Renal cortical epithelial cell (primary cell): ENCODE measurements at places on chromosomes 16 and 17. TPM values are rescaled to one million over a fixed set of nuclear protein-coding genes. Genes with fewer than 3 reads are reported as not detected.

- DNase-seq = no peak
These were observed 73.4 kb upstream of the CREBBP start for GRCh38 chr16:3953728-3954410.

DNA sequence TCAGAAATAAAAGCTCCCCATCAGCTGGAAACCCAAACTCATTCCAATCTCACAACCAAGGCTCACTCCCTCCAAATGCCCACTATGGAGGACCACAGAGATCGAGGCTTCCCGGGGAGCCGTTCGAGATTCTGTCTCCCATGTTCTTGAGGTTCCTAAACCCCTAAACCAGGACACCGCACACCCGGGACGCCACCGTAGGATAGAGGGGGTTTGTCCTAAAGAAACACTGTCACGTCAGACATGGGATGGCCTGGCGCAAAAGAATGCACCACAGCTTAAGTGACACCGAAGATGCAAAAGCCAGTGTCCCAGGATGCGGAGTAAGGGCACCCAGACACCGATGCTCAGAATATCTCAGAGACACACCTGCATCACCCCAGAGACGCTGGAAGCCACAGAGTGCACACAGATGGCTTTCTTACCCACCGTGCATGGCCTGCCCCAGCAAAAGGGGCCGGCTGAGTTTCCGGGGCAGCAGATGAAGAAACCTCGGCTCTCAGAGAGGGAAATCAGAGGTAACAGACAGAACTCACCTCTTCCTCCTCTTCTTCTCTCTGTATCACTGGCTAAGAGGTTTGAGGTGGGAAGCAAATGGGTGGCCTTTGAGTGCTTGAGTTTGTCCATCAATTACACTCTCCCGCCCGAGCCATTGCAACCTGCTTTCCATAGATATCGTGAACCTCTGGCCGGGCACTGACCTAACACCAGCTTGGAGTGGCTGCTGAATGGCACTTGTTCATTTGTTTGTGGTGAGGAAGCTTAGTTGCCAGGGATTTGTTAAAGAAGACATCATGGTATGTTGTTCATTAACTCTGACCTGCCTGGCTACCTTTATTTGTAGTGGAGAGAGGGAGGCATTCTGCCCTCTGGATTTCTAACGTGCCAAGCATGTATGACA lies 65.1 kb upstream of the TNRC6C start:
- no peak for DNase-seq

GRCh38 chr16:80852261-80852872 lies 48.0 kb upstream of the CDYL2 start:
- DNase-seq = peak; percentile 17

- no peak for DNase-seq
These were observed 59.9 kb downstream of the ABR start for GRCh38 chr17:1119924-1120323.

ELMO3 gene
- 3.1 and 20.1 TPM in 2 replicates for total RNA-seq

DNA sequence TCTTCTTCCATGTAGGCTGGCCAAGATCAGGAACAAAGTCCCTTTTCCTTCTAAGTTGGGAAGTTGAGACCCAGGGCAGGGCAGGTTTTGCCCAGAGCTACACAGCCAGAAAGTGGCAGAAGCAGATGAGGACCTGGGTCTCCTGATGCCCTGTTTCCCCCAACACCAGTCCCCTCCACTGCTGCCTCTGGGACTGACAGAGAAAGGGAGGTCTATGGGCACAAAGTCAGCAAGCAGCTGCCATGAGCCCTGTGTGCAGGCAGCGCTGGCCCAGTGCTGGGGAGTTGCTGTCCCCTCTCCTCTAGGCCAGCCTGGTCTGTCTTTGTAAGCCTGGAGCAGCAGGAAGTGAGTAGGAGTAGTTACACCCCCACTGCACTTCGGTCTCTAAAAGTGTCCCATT lies 46.9 kb upstream of the NKD1 start:
- no peak for DNase-seq

DNA sequence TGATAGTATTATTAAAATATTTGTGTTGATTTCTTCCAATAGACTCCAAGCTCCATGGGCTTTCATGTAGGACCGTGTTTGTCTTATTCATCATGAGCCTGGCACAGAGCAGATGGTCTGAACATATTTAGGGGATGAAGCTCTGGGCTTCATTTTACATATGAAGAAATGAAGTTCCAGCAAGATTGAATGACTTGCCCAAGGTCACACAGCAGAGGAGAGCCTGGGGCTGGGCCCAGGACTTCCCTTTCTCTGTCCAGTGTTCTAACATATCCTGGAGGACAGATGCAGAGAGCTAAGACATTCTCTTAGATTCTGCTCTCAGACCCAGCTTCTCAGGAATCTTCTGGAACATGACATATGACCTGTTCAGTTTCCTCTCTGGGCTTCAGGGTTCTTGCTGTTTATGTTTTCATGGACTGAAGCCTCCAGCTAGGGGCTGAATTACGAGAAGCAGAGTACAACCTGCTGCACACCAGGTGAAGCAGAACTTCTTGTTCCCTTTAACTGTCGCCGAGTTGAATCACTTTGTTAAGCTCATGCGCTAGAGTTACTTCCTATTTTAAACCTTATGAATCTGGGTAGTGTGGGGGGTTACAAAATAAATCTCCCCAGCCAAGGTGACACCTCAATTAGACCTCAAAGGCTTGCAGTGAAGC lies 53.6 kb downstream of the GPRC5B start:
- peak; percentile 42 for DNase-seq

- peak; percentile 99 for DNase-seq
These were observed 5.4 kb upstream of the CRYBA1 start for GRCh38 chr17:29240968-29241963.

FBXW10B gene
- 0.94 and 4.0 TPM in 2 replicates for total RNA-seq

- DNase-seq = no peak
These were observed 30.5 kb downstream of the ETV4 start for GRCh38 chr17:43515656-43516055.

DNA sequence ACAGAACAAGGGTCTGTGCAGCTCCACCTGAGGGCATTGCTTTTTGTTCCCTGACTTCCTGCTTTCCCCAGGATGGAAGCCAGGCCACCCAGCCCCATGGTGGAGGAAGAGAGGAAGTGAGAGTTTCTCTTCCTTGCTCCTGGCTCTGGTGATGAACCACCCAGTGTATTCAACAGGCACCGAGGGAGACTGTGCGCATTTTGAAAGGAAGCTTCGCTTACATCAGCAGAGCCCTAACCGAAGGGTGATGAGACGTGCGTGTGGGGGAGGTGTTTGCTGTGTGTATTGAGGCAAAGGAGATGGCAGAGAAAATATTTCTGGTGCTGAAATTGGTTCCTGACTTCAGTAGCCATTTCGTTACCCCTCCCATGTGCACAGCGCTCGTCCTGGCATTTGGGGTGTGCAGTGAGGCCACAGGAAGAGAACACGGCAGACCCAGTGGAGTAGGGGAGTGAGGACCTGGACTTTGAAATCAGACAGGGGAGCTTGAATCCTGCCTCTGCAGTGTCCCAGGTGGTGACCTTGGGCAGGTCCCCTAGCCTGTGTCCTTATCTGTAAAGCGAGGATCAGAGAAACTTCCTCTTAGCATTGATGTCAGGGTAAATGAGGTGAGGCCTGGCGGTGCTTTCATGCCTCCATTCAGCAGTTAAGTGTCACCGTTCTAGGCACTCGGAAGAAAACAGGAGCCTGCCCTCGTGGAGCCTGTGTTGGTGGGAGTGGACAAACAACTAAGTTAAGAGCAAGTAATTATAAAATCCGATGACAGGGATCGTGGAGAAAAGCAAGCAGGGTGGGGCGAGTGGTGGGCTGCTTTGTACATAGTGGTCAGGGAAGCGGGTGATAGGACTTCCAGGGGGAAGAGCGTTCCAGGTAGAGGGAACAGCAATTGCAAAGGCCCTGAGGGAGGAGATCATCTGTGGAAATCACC lies 7.4 kb downstream of the CMIP start:
- peak; percentile 35 for DNase-seq

FBXL16 gene
- total RNA-seq = 0.40 TPM in 1 of 2 replicates, not detected in the other

- DNase-seq = no peak
These were observed 3.1 kb downstream of the NPW start for GRCh38 chr16:2022723-2023091.

- DNase-seq = peak; percentile 99
These were observed at the start of gene KRTAP2-3 for GRCh38 chr17:41060052-41060604. TSS of gene KRTAP2-3 (minus strand) at chr17:41060114. CDS start at chr17:41060050, 64 bp downstream.

- DNase-seq = no peak
These were observed 3.9 kb downstream of the TELO2 start for GRCh38 chr16:1497014-1497598.

DNA sequence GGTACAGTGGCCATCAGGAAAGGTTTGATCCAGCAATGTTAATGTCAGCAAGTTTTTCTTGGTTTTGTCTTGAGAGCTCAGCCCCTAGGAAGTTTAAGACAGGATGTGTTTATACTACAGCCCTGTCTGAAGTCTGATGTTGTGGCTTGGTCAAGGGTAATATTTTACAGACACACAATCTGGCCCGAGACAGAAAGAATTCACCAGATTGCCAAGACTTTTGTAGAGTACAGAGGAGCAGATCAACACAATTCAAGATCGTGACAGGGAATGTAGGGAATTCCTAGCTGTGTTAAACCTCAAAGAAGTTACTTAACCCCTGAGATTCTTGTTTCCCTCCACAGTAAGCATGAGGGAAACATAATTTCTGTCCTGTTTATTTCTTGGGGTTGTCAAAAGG lies 63.1 kb downstream of the SHISA9 start:
- peak; percentile 96 for DNase-seq

GRCh38 chr17:17403899-17404576 lies 72.8 kb upstream of the MED9 start:
- DNase-seq = no peak

- no peak for DNase-seq
These were observed at the start of gene UNC119 for GRCh38 chr17:28552176-28552999. TSS of gene UNC119 (minus strand) at chr17:28552624. CDS start at chr17:28552557, 67 bp downstream.

DNA sequence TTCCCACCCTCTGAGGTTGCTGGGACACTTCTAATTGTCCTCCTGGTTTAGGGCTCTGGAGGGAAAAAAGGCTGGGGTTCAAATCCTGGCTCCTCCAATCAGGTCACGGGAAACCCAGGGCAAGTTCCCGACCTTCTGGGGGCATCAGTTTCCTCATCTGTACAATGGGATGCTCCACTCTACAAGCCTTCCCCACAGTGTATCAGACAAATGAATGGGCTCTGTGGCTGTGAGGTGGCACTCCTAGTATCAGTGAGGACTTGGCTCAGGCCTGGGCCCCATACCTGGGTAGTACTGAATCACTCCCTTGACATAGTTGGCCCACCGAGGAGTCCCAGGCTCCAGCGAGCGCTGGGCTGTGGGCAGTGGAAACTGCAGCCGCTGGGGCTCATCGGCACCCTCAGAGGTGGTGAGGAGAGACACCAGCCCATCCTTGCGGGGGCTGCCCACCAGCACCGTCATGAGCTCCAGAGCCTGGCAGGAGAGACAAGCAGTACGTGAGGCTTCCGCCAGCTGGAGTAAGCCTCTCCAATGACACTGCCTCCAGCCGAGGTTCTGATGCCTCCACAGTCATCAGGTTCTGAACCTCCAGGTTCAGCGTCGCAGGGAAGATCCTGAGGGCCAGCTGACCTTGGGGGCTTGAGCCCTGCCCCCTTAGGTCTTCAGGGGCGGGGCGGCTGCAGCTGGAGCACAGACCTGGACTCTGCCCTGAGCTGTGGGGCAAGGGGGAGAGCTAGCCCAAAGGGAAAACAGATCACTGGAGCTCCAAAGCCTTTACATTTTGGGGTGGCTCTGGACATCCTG lies 1.2 kb downstream of the GALK1 start:
- no peak for DNase-seq

- DNase-seq = no peak
These were observed 27.9 kb downstream of the CACNA1H start for GRCh38 chr16:1180549-1181403.

- DNase-seq = no peak
These were observed 2.3 kb upstream of the CHST6 start for GRCh38 chr16:75497558-75497957.

GRCh38 chr17:386141-386876 lies 33.7 kb upstream of the RPH3AL start:
- no peak for DNase-seq

DNA sequence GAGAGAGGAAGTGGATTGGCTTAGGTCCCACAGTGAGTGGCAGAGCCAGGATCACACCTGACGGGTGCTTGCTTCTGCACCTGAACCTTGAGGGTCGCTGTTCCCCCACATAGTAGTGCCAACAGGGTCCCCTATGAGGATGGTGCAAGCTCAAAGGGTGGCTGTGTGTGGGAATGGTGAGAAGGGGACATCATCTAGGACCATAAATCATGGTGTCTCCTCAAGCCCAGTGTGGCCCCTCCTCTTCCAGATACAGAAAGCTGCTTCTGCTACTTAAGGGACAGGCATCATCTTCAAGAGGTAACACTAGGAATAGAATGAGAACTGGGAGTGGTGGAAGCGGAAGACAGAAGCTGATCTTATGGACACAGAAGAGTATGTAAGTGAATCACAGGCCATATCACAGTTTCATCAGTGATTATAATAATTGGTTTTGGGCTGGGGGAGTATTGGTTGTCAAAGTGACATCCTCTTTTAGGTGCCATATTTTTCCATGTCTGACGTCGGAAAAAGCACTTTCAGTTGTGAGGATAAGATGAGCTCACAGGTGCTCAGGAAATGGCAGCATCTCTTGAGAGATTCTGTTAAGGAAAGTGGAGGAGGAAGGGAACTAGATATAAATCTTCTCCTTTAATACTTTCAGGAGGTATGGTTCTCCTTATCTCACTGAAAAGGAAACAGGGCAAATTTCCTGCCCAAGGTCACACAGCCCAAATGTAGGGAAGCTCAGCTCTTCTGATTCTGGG lies 83.2 kb upstream of the HNF1B start:
- DNase-seq = no peak

DNA sequence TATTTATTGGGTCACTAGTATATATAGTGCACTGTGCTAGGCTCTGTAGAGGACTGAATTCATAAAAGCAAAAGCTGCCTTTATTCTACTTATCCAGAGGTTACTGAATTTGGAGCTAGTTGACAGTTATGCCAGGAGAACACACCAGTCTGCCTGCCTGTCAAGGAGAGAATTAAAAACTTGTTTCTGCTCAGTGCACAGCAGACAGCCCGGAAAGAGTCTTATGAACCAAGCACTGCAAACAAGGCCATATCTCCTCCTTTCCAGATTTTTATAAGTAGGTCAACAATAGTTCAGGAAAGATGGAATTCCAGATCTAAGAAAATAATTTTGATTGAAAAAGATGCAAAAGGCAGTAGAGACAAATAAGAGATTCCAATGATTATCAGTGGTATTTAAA lies 267.8 kb downstream of the CA10 start:
- DNase-seq = no peak

DNA sequence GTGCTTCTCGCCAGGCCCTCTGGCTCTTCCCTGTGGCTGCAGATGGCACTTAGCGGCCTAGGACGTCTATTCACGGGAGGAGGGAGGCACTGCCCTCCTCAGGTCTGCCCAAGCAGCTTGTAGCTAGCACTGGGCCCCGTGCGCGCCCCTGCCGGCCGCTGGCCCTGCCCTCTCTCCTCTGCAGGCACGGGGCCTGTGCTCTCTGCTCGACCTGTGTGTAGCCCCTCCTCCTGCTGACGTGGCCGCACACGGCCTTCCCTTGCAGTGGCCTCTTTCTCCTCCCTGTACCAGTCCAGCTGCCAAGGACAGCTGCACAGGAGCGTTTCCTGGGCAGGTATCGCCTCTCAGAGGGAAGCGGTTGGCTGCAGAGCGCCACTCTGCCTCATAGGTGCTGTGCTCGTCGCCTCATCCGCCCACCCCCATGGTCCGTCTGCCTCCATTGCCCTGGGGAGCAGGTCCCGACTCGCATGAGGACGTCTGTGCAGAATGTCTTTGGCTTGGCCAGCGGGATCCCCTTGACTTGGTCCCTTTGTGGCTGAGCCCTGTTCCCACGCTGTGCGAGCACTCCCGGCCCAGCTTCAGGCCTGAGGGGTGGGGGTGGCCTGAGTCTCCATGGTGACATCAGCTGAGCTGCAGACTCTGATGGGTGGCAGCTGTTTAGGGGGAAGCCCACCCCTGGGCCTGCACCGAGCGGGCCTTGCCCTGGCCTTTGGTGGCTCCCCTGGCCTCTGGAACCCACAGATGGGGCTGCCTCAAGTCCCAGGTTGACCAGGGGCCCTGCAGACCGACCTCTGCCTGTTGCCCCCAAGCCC lies 34.6 kb downstream of the TSC2 start:
- DNase-seq = peak; percentile 7
